ENCODE measurements at places on chromosomes 3 and 15.

- no peak for DNase-seq
Measured at GRCh38 chr15:86327230-86327865, 247.7 kb downstream of the AGBL1 start.

DNA sequence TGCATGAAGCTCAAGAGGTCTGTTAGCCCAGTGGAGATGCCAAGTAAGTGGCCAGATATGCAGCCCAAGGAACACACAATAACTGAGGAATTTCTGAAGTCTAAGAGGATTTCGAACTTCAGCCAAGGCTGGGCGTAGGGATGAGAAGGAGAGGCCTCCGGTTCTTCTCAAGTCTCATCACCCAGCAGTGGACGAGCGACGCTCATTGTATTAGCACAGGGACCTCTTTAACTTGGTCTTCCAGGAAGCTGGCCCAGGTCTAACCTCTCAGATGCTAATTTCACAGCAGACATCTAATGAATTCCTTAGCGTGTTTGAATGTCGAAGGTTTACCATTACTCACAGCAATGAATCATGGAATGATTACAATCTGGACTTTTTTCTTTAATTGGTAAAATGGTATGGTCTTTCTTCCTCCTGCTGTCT, 85.0 kb downstream of the HES1 start:
- DNase-seq = no peak

DNA sequence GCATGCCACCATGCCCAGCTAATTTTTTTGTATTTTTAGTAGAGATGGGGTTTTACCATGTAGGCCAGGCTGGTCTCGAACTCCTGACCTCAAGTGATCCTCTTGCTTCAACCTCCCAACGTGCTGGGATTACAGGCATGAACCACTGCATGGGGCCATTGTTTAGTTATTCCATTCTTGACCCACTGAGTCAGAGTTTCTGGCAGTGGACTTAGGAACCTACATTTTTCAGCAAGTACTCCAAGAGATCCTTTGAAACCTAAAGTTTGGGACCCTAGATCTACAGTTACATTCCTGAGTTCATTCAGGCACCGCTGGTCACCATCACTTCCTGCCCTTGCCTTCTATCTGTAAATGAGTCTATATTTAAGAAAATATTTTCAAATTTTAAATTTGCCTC, 1.4 kb upstream of the TNFSF10 start:
- no peak for DNase-seq

GRCh38 chr3:14768182-14768790, 50.5 kb upstream of the FGD5 start:
- DNase-seq = no peak

- no peak for DNase-seq
Measured at GRCh38 chr3:187922704-187923416, 177.6 kb upstream of the BCL6 start.

- DNase-seq = no peak
Measured at GRCh38 chr3:177263615-177264368, 66.5 kb upstream of the TBL1XR1 start.

GRCh38 chr3:24505691-24506550, 11.3 kb upstream of the THRB start:
- DNase-seq = no peak

DNA sequence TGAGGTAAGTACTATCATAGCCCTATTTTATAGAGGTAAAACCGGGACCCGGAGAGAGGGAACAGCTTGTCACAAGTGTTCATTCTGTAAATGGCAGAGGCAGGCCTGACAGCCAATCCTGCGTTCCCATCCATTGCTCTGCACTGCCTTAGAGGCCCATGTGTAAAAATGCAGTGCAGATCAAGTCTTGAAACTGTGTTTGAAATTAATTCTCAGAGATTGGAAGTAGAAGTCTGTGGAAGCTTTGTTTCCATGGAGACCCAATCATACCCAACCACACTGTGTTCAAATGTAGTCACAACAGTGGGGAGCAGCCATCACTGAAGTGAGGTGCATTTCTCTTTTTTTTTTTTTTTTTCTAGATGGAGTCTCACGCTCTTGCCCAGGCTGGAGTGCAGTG, 13.1 kb upstream of the DNASE1L3 start:
- no peak for DNase-seq

GRCh38 chr3:123871946-123872345, 12.2 kb downstream of the MYLK start:
- DNase-seq = no peak

GRCh38 chr15:77836121-77836692, 203.5 kb upstream of the LINGO1 start:
- DNase-seq = no peak

DNA sequence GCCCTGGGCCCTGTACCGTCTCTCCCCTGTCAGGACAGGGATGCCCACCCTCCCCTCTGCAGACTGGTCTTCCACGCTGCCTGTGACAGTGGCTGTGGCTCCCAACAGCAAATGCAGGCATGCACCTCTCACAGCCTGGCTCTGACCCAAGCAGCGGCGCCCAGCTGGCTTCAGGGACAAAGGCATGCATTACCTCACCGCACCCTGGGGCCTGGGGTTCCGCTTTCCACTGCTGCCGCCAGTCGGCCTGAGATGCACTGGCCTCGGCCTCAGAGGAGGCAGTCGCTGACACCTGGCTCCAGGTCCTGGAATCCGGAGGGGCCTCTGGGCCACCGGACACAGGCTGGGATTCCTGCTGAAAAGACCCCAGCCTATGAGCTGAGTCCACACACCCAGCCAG, 70.3 kb downstream of the SCN5A start:
- DNase-seq = no peak

- DNase-seq = no peak
Measured at GRCh38 chr3:148534089-148534988, 163.4 kb upstream of the AGTR1 start.

- DNase-seq = peak; percentile 59
Measured at GRCh38 chr15:88913017-88913849, at the start of gene MFGE8. Gene MFGE8 (minus strand): TSS chr15:88913379. CDS start chr15:88913319, 60 bp downstream.

DNA sequence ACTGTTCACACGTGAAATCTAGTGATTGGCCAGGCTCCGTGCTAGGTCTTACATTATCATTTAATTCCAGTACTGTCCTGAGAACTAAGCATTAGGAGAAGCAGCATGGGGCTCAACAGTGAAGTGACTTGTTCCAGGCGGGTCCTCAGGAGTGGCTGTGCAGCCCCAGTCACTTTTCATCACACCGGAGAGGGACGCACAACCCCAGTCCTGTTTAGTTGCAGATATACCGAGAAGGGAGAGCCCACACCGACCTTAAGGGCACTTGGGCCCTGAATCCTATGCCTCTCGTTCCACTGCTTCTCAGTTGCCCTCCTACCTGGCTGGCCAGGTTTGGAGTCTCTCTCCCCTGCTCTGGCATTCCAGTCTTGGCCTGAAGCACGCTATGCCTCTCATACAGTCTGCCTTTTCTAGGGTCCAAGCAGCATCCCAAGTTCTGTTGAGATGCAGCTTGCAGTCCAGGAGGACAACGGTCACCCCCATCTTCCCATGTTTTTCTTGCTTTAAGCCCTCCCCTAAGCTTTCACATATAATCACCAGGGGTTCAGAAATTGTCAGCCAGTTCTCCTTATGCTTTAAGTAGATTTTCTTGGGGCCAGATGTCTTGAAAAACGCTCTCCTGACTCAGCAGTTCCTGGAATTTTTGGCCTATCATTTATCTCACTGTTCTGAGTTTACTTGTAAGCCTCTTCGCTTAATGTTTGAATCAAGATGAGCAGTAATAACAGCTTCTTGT, 10.1 kb downstream of the FAM131A start:
- DNase-seq = no peak

- peak; percentile 64 for DNase-seq
Measured at GRCh38 chr3:69085833-69086722, 1.3 kb downstream of the ARL6IP5 start.

GRCh38 chr3:131645638-131646037, 142.9 kb upstream of the MRPL3 start:
- no peak for DNase-seq

GRCh38 chr15:69510556-69510955, 57.9 kb downstream of the RPLP1 start:
- DNase-seq = no peak

Measured in effector CD4-positive, alpha-beta T cell (primary cell).